A172 (cell line): ENCODE measurements at places on chromosomes 16 and 17.

GRCh38 chr17:74619077-74619673 lies 4.4 kb downstream of the CD300E start:
- no peak for DNase-seq

DNA sequence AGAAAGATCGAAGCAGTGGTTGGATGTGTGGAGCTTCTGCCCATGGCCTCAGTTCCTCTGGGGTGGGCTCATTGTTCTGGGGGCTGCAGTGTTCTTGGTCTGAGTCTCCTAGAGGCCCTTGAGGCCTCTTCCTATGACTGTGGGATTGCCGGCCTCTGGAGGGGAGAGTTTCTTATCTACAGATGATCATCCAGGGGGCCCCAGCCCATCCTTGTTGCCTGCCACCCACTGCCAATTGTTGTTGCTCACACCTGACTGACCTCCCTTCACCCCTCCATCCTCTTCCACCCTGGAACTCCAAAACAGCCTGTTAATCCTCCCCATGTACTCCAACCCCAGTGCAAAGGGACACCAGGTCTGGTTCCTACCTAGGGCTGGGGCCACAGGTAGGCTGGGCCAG lies 5.9 kb downstream of the B3GNT9 start:
- DNase-seq: no peak

- peak; percentile 96 for DNase-seq
These were observed 797 bp downstream of the PRCD start for GRCh38 chr17:76540381-76541300.

DNA sequence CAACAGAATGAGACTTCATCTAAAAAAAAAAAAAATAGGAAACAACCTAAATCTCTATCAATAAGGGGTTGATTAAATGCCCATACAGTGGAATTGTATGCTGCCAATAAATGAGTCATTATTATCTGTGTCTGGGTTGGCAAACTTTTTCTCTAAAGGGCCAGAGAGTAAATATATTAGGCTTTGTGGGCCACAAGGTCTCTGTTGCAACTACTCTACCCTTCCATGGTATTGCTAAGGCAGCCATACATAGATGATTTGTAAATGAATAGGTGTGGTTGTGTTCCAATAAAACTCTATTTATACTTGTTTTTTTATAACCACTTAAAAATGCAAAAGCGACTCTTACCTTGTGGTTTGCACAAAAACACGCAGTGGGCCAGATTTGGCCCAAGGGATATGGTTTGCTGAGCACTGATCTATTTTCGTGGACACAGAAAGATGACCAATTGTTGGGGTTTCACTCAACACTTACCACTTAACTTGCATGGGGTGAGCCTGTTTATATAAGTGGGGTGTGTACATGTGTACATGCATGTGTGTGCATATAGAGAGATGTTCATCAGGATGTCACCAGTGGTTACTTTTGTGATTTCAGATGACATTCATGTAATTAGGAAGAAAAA lies 12.4 kb upstream of the IL4R start:
- no peak for DNase-seq

GRCh38 chr16:81551151-81551808 lies 106.7 kb downstream of the CMIP start:
- DNase-seq: peak; percentile 84

- no peak for DNase-seq
These were observed 18.9 kb upstream of the CFAP20 start for GRCh38 chr16:58148099-58148498.

- DNase-seq: no peak
These were observed 30.4 kb downstream of the COX4I1 start for GRCh38 chr16:85829751-85830445.

DNA sequence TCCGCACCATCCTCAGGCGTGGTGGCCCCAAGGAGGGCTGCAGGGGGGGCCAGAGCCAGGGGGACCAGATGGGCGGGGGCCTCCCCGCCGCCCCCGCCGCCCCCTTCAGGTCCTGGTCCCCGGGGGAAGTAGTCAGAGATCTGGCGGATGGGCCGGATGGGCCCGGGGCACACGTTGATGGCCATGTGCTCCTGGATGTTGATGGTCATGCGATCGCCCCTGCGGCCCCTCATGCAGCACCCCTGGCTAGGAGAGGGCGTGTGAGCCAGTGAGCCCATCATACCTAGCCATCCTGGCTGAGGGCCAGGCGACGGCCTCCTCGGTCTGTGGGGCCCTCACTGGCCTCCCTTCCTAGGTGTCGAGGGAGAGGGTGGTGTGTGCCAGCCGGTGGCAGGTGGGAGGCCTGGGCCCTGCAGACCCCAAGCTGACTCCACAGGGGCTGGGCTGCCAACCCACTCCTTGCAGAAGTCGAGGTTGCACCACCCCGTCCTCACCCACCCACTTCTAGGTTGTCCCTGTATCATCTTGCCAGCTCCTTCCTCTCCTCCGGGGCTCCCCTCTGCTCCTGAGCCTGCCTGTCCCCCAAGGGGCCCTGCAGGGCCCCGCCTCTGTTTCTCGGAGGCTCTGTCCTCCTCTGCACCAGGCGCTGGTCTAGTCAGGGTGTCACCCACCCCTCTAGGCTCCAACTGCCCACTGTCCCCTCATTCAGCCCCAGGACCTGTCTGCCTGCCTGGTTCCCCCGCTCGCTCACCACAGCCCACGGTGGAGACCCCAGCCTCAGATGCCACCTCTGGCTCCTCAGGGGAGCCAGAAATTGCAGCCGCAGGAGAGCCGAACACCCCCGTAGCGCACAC lies 610 bp downstream of the DOC2A start:
- DNase-seq: no peak

DNA sequence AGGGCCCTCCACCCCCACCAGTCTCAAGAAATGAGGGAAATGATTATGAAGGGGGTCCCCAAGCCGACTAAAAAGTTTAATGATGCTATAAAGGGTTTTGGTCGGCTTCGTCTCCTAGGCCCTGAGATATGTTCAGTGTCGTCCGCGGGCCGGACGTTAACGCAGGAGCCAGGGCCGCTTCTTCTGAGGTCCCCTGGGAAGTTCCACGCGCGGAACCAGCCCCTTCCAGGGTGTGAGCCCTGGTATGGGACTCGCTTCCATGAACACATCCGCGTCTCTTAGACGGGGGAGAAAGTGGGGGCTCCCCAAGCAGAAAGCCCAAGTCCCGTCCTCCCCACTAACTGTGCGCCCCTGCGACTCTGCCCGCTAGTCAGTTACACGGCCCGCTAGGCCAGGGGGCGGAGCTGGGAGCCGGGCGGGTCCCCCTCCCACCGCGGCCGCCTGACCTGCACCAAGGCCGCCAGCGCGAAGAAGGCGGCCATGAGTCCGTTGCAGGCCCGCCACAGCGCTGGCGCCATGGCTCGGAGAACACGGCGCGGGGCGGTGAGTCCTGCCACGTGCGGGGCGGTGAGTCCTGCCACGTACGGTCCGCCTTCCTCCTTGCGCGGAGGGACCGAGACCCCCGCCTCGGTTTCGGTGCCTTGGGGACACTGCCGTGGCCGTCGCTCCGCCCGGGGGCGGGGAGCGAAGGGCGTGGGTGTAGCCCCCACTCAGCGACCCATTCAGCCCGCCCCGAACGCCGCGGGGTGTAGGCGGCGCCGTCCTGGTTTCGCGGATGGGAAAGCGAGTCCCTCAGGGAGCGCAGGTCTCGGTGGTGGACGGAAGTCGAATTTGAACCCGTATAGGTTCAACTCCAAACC lies at the start of gene TMEM220:
TMEM220 (minus strand) TSS at position 690 of the 860 bp plus-strand sequence; CDS start at position 518, 172 bp downstream.
- DNase-seq: no peak

DNA sequence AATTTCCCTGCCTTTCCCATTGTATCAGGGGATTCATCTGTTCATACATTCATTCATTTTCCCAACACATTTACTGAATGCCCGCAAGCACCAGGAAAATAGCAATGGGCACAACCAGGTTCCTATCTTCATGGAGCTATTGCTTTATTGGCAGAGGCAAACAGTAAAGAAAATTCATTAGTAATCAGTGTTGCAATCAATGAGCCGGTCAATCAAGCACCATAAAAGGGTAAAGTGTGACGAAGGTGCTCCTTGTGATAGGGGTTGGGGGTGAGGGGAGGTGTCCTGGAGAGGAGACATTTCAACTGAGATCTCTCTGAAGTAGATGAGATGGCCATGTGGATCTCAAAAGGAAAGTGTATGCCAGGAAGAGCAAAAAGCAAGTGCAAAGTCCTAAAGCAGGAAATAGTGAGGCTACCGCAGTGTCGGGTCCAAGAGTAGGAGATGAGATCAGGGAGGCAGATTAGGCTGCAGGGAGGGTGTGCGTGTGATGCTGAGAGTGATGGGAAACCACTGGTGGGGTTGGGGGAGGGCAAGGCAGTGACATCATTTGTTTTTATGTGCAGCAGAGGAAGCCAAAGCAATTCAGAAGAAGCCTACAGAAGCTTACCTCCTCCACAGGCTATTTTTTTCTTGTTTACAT lies 28.4 kb downstream of the CDH13 start:
- DNase-seq: peak; percentile 96

DNA sequence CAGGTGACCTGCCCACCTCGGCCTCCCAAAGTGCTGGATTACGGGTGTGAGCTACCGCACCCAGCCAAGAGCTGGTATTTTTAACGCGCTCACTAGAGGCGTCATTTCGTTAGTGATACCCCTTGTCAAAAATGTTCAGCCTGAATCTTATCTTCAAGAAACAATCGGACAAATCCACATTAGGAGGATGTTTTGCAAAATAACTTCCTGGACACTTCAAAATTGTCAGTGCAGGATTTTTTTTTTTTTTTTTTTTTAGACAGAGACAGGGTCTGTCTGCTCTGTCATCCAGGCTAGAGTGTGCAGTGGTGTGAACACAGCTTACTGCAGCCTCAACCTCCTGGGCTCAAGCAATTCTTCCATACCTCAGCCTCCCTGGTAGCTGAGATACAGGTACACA lies 63.0 kb downstream of the RMI2 start:
- no peak for DNase-seq

DNA sequence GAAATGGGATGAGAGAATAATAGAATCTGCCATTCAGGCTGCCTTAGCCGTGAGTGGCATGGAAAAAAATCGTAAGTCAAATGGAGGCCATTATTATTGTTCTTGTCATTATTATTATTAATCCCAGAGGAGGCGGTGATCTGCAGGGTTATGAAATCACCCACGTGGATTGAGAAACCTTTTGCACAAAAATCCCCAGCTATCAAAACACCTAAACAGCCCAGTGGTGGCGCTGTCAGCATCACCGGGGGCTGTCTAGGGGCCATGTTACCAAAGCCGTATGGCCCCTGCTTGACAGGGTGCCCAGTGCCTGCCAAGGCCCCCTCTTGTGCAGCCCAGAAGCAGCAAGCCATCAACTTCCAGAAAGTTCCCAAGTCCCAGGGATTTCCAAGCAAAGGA lies 25.2 kb downstream of the CNGB1 start:
- no peak for DNase-seq
